Activated naive CD4-positive, alpha-beta T cell treated with anti-CD3 and anti-CD28 coated beads for 36 hours (primary cell): ENCODE measurements at places on chromosomes 4 and X. TPM values are rescaled to one million over a fixed set of nuclear protein-coding genes. Genes with fewer than 3 reads are reported as not detected.

MAP3K15 gene
- total RNA-seq = 1.2 TPM

AMER1 gene
- total RNA-seq = 2.4 TPM

DNA sequence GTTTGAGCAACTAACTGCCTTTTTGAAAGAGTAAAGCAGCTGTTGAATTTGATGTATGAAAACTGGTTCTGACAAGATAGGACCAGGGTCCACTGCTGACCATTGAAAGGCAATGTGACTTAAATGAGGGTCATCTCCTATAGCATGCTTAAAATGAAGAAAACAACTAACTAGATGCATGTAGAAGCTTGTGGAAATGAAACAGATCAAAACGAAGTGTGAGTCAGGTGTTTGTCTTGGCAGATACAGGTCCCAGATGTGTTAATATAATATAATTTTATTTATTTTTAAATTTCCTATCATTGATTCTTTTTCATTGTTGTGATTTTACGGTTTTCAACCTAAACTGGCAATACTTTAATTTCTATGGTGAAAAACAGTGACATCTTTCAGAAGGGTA is 83.6 kb downstream of the ATOH1 start:
- DNase-seq = no peak

DNA sequence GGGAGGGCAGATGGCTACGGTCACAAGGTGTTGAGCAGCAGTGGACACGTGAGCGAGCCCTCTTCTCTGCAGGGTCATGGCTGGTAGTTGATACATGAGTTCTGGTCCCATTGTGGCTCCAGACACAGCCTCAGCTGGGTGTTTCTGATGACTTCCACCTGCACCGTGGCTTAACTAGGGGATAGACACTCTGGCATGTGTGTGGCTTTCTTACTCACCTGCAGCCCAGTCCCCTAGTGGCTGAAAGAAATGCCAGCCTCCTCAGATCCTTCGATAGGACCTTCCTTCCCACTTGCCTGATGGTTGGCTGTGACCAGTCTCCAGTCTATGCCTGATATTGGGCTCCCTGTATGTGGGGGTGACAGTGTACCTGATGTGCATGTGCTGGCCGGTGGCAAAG is 5.0 kb downstream of the GPR78 start:
- DNase-seq = no peak

DNA sequence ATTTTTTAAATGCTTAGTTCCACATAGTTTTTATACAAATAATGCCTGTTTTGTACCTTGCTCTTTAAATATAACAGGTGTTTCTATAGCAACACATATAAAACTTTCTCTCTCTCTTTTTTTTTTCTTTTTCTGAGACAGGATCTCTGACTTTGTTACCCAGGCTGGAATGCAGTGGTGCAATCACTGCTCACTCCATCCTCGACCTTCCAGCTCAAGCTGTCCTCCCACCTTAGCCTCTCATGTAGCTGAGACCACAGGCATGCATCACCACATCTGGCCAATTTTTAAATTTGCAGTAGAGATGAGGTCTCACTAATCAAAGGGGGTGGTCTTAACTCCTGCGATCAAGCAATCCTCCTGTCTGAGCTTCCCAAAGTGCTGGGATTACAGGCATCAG is 18.3 kb upstream of the SULT1E1 start:
- no peak for DNase-seq

PPM1K gene
- total RNA-seq = 55.2 TPM

DNA sequence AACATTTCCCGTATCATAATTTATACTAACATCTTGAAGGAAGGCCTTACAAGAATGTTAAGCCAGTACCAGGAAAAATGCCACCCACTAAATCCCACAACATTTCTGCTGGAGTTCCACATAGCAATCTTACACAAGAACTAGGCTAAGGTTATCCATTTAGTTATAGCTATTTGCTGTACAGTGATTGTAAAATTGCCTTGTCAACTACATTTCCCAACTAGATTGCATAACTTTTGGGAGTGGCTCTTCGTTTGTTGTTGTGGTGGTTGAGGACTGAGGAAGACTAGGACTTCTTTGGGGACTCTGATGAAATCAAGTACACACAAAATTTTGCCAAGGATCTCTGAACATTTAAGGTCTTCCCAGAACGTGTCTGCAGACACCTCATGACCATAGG is 8.0 kb downstream of the IBSP start:
- DNase-seq = no peak

NSG1 gene
- total RNA-seq = 2.1 TPM

DNA sequence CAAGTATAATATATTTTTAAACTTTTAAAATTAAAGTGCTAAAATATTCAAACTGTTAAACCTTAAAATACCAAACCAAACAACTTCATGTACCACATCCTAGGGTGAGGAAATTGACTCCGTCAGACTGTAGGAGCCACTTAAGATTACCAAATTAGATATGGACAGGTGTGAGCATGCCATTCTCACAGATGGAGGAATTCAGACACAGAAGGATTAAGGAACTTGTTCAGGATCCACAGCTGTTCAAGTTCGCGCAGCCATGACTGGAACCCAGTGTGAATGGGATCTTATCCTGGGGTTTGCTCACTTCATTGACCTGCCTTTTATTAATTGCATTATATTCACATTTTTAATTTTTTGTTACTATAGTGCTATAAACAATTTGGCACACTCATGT is 224.9 kb upstream of the PCDH7 start:
- no peak for DNase-seq

- no peak for DNase-seq
Measured at GRCh38 chr4:106495476-106495875, 126.9 kb upstream of the GIMD1 start.

GRCh38 chrX:11575332-11575731 is 90.4 kb downstream of the ARHGAP6 start:
- DNase-seq = no peak

IL15 gene
- total RNA-seq = 0.19 TPM

PNCK gene
- total RNA-seq = 0.26 TPM

- DNase-seq = peak; percentile 32
Measured at GRCh38 chrX:49041744-49042580, 1.2 kb downstream of the TFE3 start.

- DNase-seq = no peak
Measured at GRCh38 chr4:101307899-101308298, 39.4 kb downstream of the PPP3CA start.

DNA sequence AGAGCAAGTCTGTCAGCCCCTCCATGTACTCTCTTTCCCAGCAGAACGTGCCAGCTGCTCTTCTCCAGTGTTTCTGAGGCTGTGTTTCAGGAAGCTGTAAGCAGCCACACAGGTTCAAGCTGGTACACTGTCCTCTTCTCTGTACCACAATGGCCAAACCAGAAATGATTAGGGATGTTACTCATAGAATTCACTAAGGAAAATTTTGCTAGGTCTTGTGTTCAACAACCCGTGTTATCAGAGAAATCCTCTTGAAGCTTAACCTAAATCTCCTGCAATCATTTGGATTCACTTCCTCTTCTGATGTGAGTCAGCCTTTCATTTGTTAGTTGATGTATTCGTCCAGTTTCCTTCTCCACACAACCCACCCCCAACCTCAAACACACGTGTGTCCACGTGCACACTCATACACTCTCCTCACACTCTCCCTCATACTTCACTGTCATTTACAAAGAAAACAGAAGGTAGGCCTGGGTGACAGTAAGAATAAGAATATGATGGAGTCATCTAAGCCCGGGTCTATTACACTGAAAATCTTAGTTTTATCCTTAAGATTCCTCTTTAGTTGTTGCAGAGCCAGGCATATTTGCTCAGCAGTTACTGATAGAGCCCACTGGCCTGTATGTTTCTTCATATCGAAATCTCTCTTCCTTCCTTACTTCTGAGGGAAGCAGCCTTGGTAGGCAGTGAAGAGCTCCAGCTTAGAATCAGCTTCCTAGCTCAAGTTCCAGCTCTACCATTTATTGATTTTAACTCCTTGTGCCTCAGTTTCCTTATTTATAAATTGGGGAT is 63.4 kb downstream of the DCUN1D4 start:
- no peak for DNase-seq

PCDH7 gene
- total RNA-seq = not detected

GRCh38 chr4:38003102-38003501 is 42.9 kb downstream of the PTTG2 start:
- no peak for DNase-seq

DNA sequence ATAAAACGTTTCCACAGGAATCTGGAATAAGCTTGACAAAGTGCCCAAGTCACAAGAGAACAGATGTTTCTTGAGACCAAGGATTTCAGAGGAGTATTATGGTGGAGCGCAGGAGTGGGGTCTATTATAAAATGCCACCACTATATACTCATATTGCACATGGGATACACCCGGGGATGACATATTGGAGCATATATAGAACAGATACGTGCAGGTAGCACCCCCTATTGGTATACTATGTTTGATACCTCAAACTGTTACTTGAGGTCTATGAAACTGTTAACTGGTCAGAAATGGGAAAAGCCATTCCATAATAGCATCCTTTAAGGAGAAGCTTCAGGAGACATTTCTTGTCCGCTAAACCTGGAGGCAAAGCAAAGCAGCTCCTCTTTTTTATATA is 86.0 kb downstream of the PCYT1B start:
- DNase-seq = no peak

DNA sequence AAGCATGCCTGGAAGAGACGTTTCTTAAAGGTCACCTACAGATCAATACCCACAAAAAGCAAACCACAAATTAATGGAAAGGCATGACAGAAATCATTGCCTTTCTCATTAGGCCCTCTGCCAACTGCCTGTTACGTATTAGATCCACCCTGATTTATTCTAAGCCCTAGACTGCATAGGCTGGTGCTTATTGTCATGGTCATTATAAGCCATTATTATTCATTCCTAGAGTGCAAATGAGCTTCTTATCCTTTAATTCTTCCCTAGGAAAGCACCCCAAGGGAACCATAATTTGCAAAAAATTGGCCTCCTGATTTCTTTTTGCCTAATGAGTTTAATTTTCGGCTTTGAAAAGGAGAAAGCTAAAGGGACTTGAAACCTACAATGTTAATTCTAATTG is 184.2 kb upstream of the GPRIN3 start:
- DNase-seq = no peak

PDHA1 gene
- 233 TPM for total RNA-seq

GRCh38 chr4:15809058-15809457 is 30.9 kb downstream of the CD38 start:
- DNase-seq = no peak

ITIH6 gene
- not detected for total RNA-seq

DNA sequence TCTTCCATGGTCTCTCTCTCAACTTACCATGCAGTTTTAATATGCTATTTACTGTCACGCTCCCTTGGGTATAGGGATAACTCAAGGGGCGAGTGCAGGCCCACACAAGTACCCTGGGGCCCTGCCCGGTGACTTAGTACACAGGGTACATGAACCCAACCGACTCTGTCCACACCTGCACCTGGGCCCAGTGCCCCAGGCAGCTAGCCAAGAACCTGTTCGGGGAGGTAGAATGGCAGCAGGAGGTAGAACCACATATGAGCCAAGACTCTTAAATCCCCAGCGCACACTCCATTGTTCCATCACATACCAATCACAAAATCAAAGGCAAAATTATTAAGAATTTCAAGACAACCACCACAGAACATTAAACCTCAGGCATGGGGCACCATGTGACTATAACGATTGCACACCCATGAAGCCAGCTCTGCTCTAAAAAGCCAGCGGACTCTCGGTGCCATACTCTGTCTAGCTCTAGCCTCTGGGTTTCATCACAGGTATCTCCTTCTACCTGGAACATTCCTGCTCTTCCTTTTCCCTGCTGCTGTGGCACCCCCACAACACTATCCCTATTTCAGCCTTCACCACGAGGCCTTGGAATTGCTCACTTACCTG is 14.6 kb downstream of the PHF8 start:
- DNase-seq = no peak

DNA sequence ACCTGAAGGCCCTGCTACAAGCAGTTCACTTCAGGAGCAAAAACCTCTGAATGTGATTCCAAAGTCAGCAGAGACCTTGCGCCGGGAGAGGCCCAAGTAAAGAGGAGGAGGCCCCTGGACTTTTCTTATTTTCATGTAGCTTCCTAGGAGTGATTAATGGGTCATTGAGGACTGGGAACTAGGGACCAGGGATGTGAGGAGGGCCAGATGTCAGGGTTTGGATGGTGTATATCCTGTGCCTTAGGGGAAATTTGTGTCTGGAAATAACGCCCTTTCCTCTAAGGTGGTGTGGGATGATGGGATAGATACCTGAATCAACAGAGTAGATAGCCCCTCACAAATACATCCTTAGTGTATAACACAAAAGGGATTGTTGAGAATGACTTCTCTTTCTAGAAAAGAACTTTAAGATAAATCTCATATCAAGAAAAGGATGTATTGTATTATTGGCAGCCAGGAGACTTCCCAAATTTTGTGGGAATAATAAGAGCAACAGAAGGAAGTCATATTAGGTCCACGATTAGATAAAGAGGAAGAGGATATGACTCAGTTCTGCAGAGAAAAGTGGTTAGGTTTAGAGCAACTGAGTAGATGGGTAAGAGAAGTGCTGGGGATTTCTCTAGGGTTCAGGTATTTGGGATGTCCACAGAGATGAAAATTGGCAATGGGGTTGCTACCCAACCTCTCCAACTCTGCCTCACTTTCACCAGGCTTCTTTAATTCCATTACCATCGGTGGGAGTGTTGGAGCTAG is 1.1 kb downstream of the ITGB1BP2 start:
- DNase-seq = no peak

DNA sequence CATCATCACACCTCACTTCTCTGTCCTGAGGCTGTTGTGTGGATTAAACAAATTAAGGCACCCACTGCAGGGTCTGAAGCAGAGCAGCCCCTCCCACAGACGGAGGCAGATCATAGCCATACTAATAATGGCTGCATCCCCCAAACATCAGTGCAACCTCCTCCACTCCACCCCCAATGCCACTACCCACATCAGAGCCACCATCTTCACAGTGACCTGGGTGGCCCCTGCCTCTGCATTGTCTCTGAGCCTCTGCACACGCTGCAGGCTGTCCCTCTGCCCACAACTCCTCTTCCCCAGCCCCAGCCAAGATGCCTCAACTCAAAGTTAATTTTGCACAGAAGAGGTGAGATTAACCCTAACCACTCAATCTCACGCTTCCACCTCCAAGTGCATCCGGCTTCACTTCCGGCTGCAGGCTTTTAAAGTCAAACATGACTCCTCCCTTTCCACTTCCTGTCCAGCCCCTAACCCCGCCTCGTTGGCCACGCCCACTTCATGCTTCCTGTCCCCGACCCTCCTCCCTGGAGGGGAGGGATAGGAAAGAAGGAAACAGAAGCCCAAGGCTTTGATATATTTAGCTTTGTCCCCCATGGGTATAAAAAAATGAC is 22.7 kb downstream of the JAKMIP1 start:
- DNase-seq = peak; percentile 58

F8A1 gene
- 33.7 TPM for total RNA-seq

- DNase-seq = no peak
Measured at GRCh38 chr4:94491322-94491721, 39.6 kb downstream of the PDLIM5 start.

GRCh38 chr4:177124349-177125064 is 185.2 kb upstream of the NEIL3 start:
- DNase-seq = no peak

NXF2 gene
- total RNA-seq = not detected

GRCh38 chr4:3643518-3644433 is 111.6 kb upstream of the LRPAP1 start:
- DNase-seq = no peak

GRCh38 chr4:121656269-121656641 is 40.5 kb downstream of the ANXA5 start:
- peak; percentile 56 for DNase-seq

RNF128 gene
- total RNA-seq = not detected

GRCh38 chrX:68808686-68809357 is 20.0 kb upstream of the EFNB1 start:
- DNase-seq = no peak

GRCh38 chrX:25052798-25053534 is 37.2 kb upstream of the ARX start:
- no peak for DNase-seq
